ENCODE measurements at places on chromosomes 7 and 10.
A peak's percentile ranks its signal among the peaks of the same experiment; 100 is the strongest.

GRCh38 chr10:1329622-1330021 lies 273.4 kb downstream of the WDR37 start:
- no peak for DNase-seq

DNA sequence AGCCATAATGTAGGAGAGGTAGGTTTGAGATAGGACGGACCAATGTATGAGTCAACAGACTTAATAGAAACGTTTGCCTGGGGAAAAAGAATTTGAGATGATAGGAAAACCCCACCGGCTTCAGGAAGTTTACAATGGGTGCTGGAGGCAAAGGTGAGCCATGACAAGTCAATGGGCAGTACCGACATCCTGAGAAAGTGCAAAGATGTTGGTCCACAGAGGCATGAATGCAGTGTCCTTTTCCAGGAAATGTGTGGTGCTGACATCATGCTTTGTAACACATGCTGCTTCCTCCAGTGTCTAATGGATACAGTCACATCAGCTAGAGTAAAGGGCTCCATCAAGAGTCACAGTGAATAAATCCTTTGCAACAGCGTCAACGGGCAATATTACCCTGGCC lies 533.6 kb downstream of the INHBA start:
- no peak for DNase-seq

DNA sequence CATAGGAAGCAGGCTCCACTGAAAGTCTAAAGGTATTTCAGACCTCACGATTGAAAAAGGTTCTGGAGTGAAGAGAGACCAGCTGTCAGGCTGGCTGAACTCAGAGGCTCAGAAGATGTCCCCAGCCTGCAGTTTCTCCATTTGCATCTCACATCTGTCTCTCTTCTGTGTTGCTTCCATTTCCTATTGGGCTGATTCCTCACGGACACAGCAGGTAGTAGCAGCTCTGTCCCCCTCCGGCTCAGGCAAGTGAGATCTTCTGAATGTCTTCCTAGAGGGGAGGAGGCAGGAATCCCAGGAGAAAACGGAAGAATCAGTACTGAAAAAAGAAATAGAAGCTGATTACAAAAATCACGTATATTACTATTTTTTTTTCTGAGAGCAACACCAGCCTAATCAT lies 274.1 kb upstream of the COBL start:
- DNase-seq, result no peak

GRCh38 chr7:111239437-111239836 lies 148.5 kb downstream of the LRRN3 start:
- no peak for DNase-seq

DNA sequence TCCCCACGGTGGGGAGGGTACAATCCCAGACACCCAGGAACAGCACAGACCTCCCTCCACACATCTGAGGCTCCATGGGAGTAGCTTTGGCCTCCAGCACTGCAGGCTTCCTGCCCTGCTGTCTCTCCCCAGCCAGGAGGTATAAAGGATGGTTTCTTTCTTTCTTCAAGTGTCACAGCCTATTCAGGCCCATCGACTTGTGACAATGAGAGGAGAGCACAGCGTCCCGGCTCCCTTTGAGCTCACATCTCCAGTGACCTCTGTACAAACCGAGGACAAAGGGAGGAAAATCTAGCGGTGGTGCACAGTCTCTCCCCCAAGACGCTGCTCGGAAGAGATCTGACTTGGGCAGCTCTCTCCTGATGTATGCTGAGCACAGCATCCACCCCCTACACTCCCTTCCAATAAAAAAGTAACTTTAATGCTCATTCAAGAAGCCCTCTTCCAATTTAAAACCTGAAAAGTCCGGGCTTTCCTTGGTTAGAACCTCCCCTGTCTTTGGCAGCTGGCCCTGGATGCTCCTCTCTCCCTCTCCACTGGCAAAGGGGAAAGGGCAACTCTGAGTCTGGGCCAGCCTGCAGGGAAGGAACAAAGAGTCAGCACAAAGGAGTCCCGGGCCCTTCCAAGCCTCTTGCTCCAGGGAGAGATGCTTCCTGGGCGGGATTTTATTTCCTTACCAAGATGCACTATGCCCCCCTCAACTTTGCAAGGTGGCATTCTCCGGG lies 18.0 kb downstream of the CHST15 start:
- DNase-seq, result no peak

DNA sequence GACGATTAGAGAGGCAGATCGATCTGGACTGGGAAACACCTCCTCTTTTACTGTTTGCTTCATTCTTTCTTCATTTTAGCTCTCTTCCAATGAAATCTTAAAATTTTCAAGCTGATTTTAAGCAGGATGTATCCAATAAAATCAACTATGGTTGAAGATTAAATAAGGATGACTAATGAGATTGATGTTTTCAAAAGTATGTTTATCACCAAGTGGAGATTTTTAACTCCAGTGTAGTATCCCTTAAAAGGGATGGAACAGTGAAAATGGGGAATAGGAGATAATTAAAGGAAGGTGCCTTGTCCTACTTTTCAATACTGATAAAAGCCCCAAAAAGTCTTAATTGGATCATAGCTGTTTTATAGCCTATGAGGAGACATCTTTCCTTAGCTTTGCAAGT lies 11.6 kb upstream of the LIPF start:
- DNase-seq, result no peak

DNA sequence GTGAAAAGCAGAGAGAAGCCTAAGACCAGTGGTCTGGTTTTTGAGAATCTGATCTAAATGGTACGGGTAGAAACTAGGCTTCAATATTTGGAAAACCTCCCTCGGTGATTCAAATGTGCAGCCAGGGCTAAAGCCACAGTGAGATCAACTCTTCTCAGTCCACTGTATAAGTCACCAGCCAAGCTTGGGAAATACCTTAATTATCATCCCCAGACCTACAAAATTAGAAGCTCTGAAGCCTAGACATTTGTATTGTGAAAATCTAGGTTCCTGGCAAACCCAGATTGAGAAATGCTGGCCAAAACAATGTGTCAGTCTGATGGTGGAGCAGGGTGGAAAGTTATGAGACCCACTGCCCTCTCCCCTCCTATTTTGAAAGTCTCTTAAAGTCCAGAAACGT lies 131.7 kb downstream of the DGKI start:
- no peak for DNase-seq

GRCh38 chr7:157689269-157690057 lies 352.7 kb downstream of the DNAJB6 start:
- DNase-seq, result peak; percentile 27

DNA sequence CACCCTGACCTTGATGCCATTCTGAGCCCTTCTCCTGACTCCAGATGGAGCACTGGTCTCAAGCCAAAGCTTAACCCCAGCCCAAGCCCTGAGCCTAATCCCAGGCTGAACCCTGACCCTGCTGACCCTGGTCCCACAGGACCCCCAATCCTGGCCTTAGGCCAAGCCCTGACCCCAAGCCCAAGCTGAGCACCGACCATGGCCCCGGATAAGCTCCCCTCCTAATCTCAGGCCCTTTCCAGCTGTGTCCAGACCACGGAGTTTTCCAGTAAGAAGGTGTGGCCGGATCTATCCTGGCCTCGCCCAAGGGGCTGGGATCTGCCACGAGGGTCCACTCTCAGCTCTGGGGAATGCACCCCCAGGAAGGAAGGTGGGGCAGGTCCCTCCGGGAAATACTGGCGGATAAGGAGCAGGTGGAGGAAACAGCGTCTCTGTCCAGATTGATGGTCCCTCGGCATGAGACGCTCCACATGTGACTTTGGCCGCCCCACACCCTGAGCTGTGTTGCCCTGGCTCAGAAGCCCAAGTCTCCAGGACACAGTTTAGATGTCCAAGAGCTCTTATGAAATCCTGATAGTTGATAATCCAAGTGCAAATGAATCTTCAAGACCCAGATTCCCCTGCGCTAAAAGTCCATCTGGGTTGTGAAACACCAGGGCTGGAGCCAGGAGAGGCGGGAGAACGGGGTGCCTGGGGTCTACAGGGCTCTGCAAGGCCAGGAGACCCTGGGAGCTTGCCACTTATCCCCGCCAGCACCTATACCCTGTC lies 10.4 kb downstream of the ELN start:
- no peak for DNase-seq

DNA sequence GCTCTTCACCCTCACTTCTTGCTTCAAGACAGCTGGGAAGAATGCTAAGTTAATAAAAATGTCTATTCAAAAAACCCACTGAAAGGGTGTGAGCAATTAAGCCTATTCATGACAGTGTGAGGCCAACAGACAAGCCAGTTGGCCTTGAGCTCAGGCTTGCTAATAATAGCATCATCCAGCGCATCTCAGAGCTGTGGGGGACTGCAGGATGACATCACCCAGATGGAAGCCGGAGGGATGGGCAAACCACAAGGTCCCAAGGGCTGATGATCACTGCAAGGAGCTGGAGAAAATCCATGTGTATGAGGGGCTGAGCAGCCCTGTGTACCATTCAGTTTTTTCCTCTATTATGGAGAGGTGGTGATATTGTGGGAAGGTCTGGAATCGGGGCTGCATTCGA lies 770.4 kb downstream of the TNS3 start:
- no peak for DNase-seq

DNA sequence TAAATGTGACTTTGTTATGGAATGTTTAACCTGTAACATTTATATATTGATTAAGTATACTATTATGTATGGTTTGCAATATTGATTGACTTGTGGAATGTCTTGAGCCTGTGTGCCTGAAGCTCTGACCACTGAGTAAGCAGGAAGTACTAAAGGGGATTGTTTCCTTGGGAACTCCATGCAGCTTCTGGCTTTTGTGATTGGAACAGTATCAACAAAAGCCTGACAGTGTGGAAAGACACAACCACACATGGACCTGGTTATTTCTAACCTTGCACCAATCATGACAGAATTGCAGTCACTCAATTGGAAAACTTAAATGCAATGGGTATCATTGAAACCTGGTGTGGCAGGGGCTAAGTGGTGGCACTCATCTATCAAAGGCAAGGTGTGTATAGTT lies 45.5 kb upstream of the PIK3CG start:
- no peak for DNase-seq

GRCh38 chr10:6153845-6154244 lies 48.9 kb upstream of the PFKFB3 start:
- DNase-seq, result no peak

- DNase-seq, result no peak
These were observed 9.6 kb upstream of the C10orf105 start for GRCh38 chr10:71729161-71729636.

DNA sequence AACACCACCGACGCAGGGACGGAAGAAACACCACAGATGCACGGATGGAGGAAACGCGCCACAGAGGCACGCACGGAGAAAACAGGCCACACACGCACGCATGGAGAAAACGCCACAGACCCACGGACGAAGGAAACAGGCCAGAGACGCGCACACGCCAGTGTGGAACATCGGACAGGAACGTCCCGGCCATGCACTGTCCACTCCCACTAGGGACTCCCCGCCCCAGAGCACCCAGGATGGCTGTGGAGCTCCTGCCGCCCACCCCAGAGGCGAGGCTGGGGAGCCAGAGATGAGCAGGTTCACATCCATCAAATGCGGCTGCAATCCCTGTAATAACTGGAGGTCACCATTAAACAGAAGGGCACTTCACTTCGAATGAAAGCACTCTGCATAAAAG lies 17.3 kb downstream of the DIP2C start:
- no peak for DNase-seq

- no peak for DNase-seq
These were observed 9.9 kb downstream of the PIP4K2A start for GRCh38 chr10:22704471-22704911.

DNA sequence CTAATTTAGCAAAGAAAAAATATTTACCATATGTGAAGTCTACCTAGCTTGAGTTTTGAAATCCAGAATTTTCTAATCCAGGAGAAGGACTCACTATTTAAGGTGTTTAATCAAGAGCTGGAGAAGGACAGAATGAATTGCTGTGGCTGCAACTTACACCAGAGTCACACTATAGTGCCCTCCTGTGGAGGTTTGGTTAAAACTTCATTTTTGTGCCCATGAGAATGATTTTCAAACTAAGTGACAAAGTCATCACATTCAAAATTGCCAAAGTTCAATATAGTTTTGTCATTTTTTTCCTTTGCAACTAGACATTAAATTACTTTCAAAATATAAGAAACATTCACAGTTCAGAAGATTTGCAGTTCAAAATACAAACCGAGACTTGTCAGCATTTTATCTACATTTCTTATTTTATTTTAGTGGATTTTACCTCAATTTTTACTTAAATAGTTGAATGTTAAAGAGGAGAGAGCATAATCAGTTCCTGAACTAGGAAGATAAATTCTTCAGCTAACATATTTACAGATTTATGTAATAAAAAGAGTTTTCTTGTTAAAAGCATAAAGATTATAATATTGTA lies 70.7 kb downstream of the CABCOCO1 start:
- no peak for DNase-seq

DNA sequence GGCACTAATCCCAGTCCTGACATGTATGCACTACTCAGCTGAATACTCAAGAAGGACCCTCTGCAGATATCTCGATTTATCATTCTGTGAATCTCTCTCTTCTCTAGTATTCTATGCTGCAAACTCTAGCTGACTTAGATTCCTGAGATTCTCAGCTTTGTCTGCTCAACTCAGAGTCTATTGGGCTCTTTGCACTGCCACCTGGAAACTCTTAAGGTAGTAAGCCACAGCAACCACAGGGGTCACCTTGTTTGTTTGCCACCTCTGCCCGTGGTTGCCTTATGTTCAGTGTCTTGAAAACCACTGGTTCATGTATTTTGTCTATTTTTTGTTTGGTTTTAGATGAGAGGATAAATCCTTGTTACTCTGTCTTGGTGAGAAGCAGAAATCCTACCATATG lies 72.9 kb downstream of the SP8 start:
- no peak for DNase-seq

DNA sequence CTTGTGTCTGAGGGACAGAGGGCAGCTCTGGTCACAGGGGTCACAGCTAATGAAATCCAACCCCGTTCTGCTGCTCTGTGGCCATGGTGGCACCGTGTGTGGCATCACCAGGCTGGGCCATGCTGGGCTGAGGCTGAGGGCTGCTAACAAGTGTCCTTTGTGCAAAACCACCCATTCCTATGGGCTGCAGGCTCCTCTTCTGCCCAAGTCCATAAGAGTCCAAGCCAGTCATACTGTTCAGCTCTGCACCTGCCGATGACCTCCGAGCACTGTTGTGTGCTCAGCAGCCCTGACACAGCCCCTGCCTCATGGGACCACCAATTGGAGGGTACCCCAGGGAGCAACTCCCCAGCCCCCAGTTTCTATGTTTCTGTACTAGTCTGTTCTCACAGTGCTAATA lies 133.1 kb downstream of the WDR11 start:
- no peak for DNase-seq

DNA sequence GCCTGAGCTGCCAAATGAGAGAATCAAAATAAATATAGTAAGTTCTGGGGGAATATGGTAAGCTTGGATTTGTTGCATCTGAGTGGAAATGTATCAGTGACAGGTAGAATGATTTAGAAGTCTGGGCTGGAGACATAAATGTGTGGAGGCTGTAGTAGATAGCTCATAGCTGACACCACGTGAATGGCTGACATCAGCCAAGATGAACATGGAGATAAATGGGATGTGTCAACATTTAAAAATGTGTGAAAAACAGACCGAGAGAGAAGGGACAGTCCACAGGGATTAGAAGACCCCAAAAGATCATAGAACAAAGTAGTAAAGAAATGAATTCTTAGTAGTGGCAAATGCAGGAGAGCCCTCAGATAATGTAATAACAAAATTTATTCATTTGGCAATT lies 40.9 kb downstream of the NAMPT start:
- DNase-seq, result no peak

Data from activated CD4-positive, CD25-positive, alpha-beta regulatory T cell treated with anti-CD3 and anti-CD28 coated beads, Interleukin-2, amount 50 U/mL, for 72 hours (primary cell).